ENCODE measurements at places on chromosomes 6 and 20. TPM values are rescaled to one million over a fixed set of nuclear protein-coding genes. Genes with fewer than 3 reads are reported as not detected.

GRCh38 chr20:55472704-55473103 lies 532.6 kb downstream of the CBLN4 start:
- DNase-seq: no peak

GRCh38 chr20:6299456-6299855 lies 176.6 kb upstream of the FERMT1 start:
- DNase-seq: no peak

DNA sequence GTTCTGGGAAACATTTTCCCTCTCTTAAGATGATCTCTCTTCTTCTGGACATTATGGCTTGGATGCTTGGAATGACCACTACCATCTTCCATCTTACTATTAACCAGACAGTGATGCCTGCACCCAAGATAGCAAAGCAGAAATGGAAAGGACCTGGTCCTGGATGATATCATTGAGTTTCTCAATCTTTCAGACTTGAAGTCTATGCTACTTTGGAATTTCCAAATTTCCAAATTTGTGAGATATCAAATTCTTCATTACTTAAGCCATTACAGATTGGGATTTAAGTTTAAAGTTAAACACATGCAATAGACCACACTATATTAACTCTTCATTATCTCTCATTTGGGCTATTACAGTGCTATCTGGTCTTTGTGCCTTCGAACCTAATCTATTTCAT lies 3.7 kb upstream of the TAB2 start:
- DNase-seq: no peak

TENT5A gene
- 20.2 TPM for polyA plus RNA-seq

DNA sequence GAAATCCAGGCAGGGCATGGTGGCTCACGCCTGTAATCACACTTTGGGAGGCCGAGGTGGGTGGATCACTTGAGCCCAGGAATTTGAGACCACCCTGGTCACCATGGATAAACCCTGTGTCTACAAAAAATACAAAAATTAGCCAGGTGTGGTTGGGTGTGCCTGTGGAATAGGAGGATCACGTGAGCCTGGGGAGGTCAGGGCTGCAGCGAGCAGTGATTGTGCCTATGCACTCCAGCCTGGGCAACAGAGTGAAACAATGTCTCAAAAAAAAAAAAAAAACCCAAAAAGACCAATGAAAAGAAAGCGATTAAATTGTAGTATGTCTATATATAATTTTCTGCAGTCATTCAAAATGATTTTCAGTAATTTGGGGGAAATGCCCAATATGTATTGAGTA lies 70.3 kb downstream of the ITCH start:
- DNase-seq: no peak

DNA sequence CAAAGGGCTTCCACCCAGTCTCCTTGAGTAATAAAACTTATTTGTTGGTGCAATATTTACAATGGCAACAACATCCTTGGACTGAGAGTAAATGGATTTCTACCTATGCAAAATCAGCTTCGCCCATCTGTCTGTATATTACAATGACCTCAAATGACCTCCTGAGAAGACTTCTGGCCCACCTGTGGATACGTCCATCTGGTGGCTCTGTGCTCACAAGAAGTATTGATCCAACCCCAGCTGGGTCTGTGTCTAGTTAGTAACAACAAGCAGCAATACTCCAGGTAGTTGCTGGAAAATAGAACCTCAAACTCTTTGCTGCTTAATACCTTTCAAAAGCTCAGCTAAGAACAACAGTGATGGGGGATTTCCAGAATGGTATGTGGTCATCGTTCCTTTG lies 34.7 kb upstream of the GSTA4 start:
- DNase-seq: no peak

DNA sequence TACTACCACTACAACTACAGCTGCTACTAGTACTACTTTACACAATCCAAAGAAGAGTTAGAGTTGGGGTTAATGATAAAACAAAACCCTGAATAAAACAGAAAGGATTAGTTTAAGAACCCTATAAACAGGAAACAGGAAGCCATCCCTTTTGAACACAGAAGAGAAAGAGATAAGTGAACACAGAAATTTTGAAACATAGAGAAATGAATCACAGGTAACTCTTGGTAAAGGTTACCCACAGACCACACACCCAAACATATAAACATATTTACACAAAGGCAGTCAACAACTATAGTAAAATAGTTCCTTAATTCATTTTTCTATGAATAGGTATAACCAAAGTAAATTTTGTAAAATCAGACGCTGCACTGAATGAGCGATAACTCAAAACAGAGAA lies 98.1 kb downstream of the RNGTT start:
- DNase-seq: no peak

GRCh38 chr6:92962846-92963245 lies 456.5 kb downstream of the EPHA7 start:
- no peak for DNase-seq

CLVS2 gene
- 0.33 TPM for polyA plus RNA-seq

CAP2 gene
- polyA plus RNA-seq: 14.2 TPM

DNA sequence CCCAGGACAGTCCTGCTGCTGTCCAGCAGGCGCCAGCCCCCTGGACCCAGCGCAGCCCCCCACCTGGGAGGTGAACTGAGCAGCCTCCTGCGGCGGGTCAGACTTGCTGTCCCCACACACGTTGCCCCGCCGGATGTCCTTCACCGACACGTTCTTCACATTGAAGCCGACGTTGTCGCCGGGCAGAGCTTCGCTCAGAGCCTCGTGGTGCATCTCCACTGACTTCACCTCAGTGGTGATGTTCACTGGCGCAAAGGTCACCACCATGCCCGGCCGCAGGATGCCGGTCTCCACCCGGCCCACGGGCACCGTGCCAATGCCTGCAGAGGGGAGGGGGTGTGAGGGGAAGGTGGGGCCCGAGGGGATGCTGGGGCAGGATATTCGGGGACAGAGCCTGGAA lies 8.5 kb downstream of the EEF1A2 start:
- no peak for DNase-seq

GRCh38 chr6:5697508-5697907 lies 309.2 kb downstream of the NRN1 start:
- no peak for DNase-seq

C6orf15 gene
- not detected for polyA plus RNA-seq

SAMD5 gene
- polyA plus RNA-seq: 16.2 TPM

DNA sequence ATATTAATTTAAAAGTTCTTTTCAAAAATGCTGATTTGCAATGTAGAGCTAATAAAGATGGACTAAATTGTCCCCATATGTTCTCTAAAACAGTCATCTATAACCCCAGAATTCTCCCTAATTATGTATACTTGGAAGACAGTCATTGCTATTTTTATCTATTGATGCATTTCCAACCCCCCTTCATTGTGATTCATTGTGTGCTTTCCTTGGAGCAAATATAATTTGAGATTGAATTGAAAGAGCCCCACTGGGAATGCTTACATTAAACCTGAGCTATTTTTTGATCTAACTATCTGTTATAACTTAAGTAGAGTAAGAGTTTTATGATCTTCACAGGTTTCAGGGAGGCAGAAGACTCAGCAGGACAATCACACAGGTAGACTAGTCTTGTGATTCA lies 73.7 kb upstream of the PTCHD4 start:
- DNase-seq: no peak

EYA2 gene
- polyA plus RNA-seq: 0.87 TPM

DNA sequence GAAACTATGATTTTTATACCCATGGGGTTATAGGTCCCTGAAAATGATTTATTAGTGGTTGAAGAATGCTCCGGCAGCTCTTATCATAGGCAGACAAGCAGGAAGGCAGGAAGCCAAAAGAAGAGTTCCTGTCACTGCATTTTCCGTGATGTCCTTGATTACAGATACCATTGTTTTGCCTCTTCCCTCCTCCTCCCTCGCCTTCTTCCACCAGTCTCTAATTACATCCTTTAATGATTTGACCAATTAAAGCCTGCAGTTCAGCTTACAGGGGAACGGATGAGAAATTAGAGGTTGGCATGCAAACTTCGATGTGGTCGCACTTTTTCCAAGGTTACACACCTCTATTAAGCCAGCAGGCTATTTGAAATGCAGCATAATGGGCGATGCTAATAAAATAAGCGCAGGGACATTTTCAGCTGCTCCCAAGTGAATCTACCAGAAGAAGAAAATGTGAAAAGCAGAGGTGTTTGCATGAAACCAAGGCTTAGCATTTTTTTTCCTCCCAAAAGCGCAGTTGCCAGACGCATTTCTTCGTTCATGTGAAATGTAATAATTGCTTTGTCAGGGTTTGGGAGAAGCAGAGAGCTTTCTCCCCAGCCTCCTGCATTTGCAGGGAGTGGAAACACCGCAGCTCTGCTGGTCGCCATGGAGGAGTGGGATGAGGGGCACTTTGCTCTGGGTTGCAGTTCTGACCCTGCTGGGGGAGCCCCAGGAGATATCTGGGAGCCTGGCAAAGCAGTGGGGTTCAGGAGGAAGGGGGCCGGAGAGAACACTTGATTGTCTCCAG lies 6.0 kb downstream of the NOX3 start:
- no peak for DNase-seq

- DNase-seq: no peak
These were observed 582.4 kb downstream of the PHF3 start for GRCh38 chr6:64217721-64218620.

RNF217 gene
- 16.4 TPM for polyA plus RNA-seq

DNA sequence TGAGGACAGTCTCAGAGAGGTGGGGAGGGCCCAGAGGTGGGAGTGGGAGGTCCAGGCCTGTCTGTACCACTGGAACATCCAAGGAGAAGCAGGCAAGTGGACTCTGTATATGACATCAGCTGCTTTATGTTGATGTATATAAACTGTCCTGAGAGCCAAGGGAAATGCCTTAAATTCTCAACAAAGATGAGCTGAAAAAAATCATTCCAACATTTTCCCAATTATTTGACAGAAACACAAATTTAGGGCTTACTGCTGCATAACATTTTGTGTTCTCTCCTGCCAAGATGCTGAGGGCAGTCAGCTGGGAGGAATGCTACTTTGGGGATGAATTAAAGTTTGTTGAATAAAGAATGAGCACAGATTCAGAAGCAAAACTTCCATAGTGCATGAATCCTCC lies 52.8 kb downstream of the FOXC1 start:
- DNase-seq: no peak

DNA sequence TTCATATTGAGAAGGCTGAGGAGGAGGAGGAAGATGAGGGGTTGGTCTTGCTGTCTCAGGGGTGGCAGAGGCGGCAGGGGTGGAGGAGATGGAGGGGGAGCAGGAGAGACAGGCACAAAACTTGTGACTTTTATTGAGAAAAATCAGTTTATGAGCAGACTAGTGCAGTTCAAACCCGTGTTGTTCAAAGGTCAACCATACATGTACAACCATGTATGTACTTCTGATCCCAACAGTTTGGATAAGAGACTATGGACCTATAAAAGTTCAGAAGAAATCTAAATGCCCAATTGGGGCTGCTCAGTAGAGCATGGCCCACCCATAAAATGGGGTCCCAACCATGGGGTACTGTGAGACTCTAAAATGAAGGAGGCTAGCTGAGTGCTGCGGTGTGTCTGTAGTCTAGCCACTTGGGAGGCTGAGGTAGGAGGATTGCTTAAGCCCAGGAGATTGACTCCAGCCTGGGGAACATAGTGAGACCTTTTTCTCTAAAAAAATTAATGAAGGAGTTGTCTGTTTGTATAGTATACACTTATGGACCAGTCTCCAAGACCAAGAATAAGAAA lies 7.6 kb upstream of the SLC22A7 start:
- DNase-seq: no peak

DNA sequence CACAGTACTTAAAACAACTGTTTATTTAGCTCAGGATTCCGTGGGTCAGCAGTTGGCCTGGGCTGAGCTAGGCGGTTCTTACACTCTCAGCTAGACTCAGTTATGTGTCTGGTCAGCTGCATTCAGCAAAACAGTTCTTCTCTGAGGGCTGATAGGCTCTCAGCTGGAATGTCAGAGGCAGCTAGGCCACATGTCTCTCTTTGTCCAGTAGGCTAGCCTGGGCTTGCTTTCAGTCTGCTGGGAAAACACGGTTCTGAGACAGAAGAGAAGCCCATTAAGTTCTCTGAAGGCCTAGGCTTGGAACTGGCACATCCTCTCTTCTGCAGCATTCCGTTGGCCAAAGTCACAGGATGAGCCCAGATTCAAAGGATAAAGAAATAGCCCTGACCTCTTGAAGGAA lies 65.6 kb downstream of the TULP4 start:
- DNase-seq: no peak

SLPI gene
- 0.29 TPM for polyA plus RNA-seq

TMEM244 gene
- polyA plus RNA-seq: not detected

DNA sequence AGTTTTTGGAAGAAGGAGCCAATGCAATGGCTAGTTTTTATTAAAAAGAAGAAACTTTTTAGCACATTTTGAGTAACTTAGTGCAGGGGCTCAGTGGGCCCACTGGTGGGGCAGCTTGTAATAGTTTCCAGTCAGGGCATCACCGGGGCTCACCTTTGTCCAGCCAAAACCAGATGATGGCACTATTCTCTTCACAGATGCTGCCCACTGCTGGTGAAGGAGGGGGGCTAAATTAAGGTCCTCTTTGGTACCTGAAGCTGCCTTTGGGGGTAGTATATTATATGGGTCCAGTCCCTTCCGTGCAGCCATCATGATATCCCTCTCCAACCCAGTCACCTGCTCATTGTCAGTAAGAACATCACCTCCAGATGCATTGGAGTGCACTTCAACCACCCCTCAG lies 182.9 kb downstream of the PDE7B start:
- DNase-seq: no peak

PLN gene
- polyA plus RNA-seq: 7.8 TPM

DNA sequence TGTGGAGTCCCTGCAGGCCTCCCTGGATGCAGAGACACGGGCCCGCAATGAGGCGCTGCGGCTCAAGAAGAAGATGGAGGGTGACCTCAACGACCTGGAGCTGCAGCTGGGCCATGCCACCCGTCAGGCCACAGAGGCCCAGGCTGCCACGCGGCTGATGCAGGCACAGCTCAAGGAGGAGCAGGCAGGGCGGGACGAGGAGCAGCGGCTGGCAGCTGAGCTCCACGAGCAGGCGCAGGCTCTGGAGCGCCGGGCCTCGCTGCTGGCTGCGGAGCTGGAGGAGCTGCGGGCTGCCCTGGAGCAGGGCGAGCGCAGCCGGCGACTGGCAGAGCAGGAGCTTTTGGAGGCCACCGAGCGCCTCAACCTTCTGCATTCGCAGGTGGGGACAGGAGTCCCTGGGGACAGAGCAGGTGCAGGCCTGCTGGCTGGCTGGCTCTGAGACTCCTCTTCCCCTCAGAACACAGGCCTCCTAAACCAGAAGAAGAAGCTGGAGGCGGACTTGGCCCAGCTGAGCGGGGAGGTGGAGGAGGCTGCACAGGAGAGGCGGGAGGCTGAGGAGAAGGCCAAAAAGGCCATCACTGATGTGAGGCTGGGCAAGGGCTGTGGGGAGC lies 44.7 kb downstream of the MYH7B start:
- no peak for DNase-seq

GRCh38 chr6:104212977-104213668 lies 646.6 kb downstream of the HACE1 start:
- no peak for DNase-seq

GRCh38 chr6:73579851-73580246 lies 59.0 kb upstream of the EEF1A1 start:
- no peak for DNase-seq

DNA sequence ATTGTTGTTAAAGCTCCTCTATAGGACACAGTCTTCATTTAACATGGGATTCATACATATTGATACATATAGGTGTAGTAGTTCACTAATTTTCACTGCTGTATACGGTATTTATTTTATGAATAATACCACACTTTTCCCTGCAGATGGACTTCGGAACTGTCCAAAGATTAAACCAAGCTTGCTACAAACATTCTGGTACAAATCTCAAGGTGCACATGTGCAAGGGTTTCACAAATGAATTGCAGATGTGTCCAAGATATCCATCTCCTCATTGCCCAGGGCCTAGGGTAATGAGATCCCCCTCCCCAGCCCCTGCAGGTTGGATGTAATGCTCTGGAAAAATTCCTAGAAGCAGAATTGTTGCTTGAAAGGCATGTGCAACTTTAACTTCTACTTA lies 31.4 kb downstream of the DTNBP1 start:
- no peak for DNase-seq

- DNase-seq: no peak
These were observed 64.7 kb downstream of the SAMD3 start for GRCh38 chr6:130158056-130158455.

LSM14B gene
- polyA plus RNA-seq: 53.5 TPM
